IMR-90 (cell line): ENCODE measurements at places on chromosomes 3 and 15. TPM values are rescaled to one million over a fixed set of nuclear protein-coding genes. Genes with fewer than 3 reads are reported as not detected.

Gene SLC28A1
- not detected in 2 replicates for total RNA-seq

Gene LYZL4
- total RNA-seq: not detected in 2 replicates

Gene CIDEC
- not detected in 2 replicates for total RNA-seq

Gene TNIK
- total RNA-seq: 6.3 and 8.3 TPM in 2 replicates

Gene ALDH1A2
- total RNA-seq: not detected in 2 replicates
